ENCODE measurements at places on chromosomes 1 and 21.
A peak's percentile ranks its signal among the peaks of the same experiment; 100 is the strongest.

DNA sequence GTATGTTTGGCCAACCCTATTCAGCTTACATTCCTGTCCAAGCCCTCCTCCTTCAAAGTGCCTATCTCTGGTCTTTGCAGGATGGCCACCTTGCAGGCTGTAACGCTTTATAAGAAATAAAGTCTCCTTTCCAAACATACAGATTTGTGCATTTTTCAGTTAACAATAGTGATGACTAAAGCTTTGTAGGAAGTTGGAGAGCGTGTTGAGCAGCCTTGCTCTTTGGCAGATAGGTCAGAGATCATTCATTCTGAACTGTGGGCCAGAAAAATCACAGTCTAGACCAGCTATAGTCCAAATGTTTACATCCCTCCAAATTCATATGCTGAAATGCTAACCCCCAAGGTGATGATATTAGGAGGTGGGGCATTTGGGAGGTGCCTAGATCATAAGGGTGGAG, 34.0 kb upstream of the FAM89A start:
- DNase-seq = no peak

DNA sequence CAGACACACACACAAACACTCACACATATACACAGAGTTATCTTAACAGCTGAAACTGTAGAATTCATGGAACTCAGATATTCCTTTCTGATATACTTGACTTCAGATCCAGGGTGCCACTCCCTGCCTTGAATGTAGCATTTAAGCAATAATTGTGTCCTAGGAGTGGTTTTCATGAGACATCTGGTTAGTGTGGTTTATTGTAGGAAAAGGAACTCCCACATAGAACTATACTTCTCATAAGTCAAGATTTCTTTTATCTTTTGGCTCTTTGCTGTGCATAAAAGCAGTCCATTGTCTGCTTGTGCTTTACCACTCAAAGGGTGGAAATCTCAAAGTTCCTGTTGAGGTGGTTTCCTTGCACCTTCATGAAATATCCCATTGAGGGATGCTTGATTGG, 272.6 kb upstream of the SGIP1 start:
- DNase-seq = no peak

DNA sequence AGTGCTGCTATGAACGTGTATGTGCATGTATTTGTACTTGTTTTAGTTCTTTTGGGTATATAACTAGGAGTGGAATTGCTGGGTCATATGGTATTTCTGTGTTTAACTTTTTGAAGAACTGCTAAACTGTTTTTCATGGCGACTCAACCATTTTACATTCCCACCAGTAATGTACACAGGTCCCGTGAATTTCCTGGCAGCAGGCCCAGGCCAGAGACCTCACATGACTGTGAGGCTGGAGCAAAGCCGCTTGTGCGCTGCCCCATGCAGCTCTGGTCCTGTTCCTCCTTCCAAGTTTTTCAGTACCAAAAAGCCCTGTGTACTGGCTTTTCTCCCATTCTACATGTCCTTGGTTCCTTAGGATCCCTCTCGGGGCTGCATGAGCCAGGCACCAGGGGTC, 29.6 kb downstream of the ACOT11 start:
- no peak for DNase-seq

DNA sequence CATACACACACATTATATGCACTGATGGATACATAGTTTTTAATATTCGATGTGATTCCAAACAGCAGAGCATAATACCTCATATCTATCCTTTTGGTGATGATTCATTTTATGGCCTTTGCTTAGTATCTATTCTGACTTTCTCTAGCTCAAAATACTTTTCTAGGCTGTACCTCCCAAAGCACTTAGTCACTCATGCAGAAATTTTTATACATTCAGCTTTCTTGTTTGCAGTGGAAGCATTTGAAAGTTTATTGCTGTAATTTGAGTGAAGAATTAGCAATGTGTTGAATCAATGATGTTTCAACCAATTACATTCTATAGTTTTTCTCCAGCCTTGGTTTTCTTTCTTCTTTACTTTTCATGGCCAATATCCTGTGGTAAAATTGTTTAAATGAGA, 66.7 kb downstream of the LBR start:
- no peak for DNase-seq

DNA sequence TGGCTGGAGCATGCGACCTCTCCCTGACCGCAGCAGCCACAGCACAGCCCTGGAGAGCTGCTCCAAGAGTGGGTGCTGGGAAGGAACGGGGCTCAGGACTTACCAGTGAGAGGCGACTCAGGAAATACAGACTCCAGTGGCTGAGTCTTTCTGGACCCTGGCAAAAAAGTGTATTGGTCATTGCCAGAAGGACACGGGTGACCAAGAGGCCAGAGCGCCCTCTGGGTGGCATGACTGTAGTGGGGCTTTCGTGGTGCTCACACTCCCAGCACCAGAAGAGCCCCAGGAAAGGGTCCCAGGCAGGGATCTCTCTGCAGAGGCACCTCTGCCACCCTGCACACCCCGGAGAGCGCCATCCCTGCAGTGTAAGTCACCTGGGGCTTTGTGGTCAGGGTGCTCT, 8.9 kb upstream of the PRDM16 start:
- no peak for DNase-seq

- no peak for DNase-seq
Observed at GRCh38 chr1:25216123-25216522, 16.2 kb downstream of the SYF2 start.

DNA sequence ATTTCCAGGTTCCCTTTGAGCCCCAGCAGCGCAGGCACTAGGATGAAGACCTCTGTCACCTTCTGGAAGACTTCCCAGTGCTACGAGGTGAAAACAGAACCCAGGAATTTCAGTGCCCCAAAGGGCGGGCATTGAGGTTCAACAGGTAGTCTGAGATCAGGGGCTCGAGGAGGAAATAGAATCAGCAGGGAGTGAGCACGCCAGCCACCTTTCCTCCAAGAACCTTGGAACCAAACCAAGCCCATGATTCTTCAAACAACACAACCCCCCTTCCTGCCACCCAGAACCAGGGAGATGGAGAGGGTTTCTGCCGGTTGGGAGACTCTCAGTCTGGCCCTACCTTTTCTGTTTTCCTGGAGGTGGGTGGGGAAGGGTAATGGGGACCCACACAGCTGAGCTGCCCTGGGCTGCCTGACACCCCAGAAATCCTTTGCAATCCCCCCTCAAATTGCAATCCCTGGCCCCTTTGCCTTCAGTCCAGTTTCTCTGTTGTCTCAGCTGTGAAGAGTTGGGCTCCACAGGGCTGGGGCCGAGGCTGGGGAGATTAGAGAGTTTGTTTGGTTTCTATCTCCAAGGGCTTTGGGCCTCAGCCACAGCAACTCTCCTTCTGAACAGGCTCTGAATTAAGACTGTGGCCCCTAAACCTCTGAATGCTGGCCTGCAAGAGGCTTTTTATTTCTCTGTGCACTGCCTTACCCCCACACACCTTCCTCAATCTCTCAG, 11.9 kb downstream of the SLC41A1 start:
- no peak for DNase-seq

- DNase-seq = no peak
Observed at GRCh38 chr1:184393962-184394361, 7.1 kb downstream of the C1orf21 start.

DNA sequence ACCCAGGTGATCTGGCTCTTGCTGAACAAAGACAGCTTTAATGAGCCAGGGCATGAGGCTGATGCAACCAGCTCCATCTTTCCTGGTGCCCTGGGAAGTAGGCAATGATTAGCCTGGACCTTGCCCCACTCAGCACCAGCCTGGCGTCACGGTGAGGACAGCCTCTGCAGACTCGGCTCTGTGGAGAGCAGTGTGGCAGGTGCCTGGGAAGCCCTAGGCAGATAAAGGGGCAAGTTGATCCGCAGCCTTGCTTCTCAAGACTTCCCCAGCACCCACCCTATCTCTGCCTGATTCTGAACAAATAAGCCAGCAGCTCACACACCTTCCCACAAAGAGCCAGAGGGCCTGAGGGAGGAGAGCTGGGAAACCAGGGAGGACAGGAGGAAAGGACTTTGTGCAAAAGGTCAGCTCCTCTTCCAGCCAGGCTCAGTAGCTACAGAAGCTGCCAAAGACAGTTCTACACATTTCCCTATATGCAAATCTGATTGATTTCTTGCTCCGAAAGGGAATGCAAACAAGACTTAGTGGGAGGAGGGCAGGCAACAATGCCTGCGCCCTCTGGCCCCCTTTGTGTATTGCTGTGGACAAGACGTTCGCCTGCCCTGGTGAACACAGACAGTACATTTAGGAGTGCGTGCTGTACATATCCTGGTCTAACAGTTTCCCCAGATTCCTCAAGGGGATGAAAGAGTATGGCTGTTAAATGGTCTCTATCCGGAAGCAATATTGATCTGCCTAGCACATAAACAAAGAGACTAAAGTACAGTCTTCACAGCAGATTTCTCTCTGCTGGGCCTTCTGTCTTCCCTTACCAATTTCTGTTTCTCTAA, 63.8 kb downstream of the BCAR3 start:
- DNase-seq = no peak

GRCh38 chr1:224168859-224169380, 14.1 kb upstream of the DEGS1 start:
- peak; percentile 78 for DNase-seq

GRCh38 chr1:6033986-6034749, 11.5 kb upstream of the KCNAB2 start:
- no peak for DNase-seq

DNA sequence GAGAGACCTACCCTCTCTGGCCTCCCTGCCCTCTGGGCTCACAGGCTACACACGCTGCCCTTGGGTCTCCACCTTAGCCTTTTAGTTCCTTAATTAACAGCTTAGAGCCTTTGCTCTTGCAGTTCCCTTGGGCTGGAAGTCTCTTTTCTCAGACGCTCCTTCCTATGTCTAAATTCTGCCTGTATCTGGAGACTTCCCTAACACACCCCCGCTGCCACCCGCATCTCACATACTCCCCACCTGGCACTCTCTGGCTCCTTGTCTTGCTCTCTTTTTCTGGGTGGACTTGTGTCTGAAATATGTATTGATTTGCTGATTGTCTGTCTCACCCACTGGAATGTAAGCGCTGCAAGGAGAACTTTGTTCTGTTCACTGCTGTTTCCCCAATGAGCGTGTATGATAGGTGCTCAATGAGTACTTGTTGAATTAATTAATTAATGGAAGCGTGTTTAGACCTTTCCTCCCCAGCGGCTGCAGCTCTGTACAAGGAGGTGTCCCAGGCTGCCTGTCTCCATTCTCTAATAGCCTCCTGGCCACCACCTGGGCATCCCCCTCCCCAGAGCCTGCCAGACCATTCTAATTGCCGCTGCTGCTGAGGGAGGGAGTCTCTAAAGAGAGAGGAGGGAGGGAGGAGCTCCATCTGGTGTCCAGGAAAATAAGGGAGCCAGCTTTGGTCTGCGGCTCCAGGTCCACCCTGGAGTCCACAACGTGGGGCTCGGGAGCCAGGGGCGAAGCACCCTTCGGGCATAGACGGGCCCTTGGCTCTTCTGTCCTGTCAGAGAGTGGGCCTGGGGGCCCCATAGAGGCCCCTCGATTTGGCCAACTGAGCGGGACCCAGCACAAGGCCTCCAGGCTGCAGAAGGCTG, 95.4 kb downstream of the RNF220 start:
- DNase-seq = no peak

DNA sequence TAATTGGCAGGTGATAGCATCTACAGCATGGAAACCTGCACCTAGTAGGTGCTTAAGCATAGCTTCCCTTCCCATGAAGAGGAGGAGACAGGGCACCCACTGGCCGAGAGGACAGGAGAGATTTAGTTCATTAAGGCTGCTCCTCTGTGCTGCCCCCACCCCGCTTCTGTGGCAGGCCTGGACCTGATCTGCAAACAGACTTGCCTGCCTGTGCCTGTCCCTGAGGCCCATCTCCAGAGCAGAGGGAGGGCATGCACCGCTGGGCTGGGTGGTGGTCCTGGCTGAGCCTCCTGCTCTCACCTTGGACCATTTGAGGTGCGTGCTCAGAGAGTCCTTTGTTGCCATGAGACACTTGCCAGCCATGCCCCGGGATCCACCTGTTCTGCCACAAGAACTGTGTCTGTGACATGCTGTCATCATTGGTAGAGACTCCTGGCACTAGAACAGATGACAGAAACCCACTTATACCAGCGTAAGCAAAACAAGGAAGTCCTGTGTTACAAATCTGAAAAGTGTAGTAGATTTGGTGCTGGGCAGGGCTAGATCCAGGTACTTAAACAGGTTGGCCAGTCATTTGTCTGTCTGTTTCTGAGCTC, 55.6 kb downstream of the PTPRF start:
- no peak for DNase-seq

GRCh38 chr1:198880818-198881597, 242.2 kb downstream of the PTPRC start:
- DNase-seq = peak; percentile 94

DNA sequence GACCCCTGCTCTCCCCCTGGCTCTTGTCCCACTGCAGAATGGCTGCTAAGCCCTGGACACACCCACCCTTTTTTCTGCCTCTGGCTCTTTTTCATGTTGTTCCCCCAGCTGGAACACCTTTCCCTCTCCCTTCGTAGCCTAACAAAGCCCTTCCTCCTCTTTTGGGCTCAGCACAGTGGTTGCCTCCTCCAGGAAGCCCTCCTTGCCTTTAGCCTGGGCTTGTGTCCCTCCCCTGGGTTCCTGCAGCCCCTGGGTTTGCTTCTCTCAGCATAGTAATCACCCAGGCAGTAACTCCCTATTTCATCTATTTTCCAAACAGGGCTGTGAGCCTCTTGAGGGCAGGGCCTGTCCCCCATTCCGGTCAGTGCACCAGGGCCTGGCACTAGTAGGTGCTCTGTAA, 19.8 kb upstream of the ACTL8 start:
- no peak for DNase-seq

- DNase-seq = no peak
Observed at GRCh38 chr1:58816747-58817221, 32.9 kb upstream of the JUN start.

DNA sequence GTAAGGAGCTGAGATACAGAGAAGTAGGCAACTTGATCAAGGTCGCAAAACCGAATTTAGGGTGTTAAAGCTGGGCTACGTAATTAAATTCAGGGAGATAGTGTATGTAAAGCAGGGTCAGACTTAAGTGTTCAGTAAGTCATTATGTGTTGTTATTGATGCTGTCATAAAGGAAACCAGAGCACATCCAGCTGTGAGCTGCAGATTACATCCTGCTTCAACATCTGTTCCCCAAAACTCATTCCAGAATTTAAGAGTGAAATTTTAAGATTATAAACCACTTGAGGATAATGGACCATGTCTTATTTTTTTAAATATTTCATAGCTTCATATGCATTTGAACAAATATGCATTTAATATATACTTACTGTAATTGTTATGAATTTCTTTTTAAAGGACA, 49.7 kb downstream of the IVNS1ABP start:
- no peak for DNase-seq

GRCh38 chr1:113672491-113672890, 86.8 kb downstream of the PHTF1 start:
- DNase-seq = no peak

DNA sequence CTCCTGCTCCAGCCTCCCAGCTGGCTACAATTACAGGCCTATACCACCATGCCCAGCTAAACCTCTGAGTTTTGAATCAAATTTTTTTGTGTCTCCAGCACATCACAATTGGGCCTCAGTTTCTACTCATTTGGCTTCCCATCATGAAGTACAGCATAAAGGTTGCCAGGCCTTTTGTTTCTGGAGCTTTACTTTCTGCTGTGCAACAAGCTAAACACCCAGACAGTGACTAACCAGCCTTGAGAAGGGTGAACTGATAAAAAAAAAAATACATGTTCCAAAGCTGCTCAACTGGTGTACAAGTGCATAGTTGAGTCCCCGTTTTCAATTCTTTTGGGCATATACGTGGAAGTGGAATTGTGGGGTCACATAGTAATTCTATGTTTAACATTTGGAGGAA, 25.1 kb downstream of the TIAM1 start:
- no peak for DNase-seq
